ENCODE measurements at places on chromosomes 5 and 9. TPM values are rescaled to one million over a fixed set of nuclear protein-coding genes. Genes with fewer than 3 reads are reported as not detected.

C1QTNF2 gene
- not detected for total RNA-seq

PCDHB3 gene
- total RNA-seq = 2.6 TPM

WNT8A gene
- not detected for total RNA-seq

DOK3 gene
- 5.9 TPM for total RNA-seq

SLCO6A1 gene
- not detected for total RNA-seq

CCL21 gene
- 196 TPM for total RNA-seq

ZNF618 gene
- total RNA-seq = 17.5 TPM

GPR151 gene
- total RNA-seq = not detected

ZFYVE16 gene
- total RNA-seq = 31.8 TPM

FOXD1 gene
- 0.38 TPM for total RNA-seq

- H3K27ac ChIP-seq = no peak overlapping the region
- no peak for DNase-seq
- no peaks in the 10 kb centered on the region for H3K27me3 ChIP-seq
- H3K4me3 ChIP-seq = no peak overlapping the region
Measured at GRCh38 chr5:139838381-139839197, 43.0 kb downstream of the PSD2 start.

- no peaks in the 10 kb centered on the region for H3K36me3 ChIP-seq
- H3K27me3 ChIP-seq = no peaks in the 10 kb centered on the region
- no peak overlapping the region for H3K27ac ChIP-seq
- H3K4me1 ChIP-seq = peaks cover 9% of the 10 kb centered on the region
- H3K4me3 ChIP-seq = no peak overlapping the region
Measured at GRCh38 chr9:120438836-120439546, 141.0 kb downstream of the CDK5RAP2 start.

- no peaks in the 10 kb centered on the region for H3K4me1 ChIP-seq
- DNase-seq = no peak
- H3K36me3 ChIP-seq = no peaks in the 10 kb centered on the region
- no peak overlapping the region for H3K4me3 ChIP-seq
Measured at GRCh38 chr5:117624201-117624600, 1049.6 kb upstream of the SEMA6A start.

DNA sequence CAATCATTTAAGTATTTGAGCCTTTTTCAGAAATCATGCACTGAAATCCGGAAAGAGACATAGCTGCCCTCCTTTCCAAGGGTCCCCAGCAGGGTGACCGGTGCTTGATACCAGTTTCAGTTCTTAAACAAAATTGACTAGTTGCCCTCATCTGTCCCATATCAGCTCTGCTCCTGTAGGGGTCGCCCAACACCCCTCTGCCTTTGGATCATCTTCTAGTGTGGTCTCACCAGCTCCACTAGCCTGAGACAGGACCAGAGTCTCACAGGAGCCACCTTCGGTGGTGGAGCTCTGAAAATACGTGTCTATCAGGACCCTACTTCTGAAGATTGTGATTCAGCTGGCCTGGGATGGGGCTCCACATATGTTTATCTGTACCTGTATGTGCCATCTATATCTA, 428.2 kb downstream of the ENC1 start:
- no peaks in the 10 kb centered on the region for H3K4me1 ChIP-seq
- no peaks in the 10 kb centered on the region for H3K36me3 ChIP-seq
- no peak overlapping the region for H3K27ac ChIP-seq
- no peaks in the 10 kb centered on the region for H3K27me3 ChIP-seq
- H3K4me3 ChIP-seq = no peak overlapping the region

DNA sequence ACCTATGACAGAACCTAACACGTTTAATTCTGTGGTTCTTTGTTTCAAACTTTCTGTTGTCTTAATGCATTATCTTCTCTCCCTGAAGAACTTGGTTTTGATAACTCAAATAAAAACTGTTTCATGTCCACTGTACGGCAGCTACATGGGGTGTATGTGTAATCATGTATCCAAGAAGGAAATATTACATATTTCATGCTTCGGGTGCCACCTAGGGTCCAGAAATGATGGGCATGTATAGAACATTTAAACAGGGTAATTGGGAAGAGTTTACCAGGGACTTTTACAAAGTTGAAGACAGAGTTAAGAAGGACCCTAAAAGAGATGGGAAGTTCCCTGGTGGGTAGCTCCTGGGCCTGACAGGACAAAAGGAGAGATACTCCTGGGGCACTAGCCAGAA, 291.3 kb downstream of the FBXL7 start:
- no peaks in the 10 kb centered on the region for H3K36me3 ChIP-seq
- H3K4me1 ChIP-seq = no peaks in the 10 kb centered on the region
- no peak for DNase-seq
- H3K4me3 ChIP-seq = no peak overlapping the region
- no peak overlapping the region for H3K27ac ChIP-seq
- no peaks in the 10 kb centered on the region for H3K27me3 ChIP-seq

DNA sequence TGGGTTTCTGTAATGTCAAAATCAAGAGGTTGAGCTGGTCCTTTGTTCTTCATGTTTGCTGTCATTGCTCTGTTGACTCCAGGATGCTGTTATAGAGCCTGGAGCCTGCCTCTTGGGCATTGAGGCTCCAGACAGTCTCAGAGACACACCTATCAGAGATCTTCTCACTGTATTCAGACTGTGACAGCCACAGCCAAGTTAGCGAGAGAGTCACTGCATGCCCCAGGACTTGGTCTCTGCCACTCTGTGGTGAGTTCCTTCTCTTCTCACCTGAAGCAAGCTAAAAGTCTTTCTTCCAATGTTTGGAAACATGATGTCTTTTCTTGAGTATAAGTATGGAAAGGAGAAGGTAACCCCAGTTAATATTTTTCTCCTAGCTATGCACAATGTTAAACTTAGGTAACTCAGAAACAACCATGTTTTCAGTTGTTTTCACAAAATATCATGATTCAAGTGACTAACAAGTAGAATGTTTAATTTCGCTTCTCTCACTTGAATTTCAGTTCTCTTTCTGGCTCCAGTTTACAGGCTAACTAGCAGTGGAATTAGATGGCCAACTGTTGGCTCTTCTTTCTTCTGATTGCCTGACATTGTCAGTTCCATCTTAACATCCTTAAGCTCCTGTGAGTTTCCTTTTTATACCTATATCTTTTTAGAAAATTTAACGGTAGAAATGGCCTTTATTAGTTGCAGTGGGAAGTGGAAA, 20.6 kb upstream of the ZFYVE16 start:
- H3K27me3 ChIP-seq = no peaks in the 10 kb centered on the region
- no peak for DNase-seq
- H3K4me3 ChIP-seq = no peak overlapping the region
- H3K27ac ChIP-seq = no peak overlapping the region
- no peaks in the 10 kb centered on the region for H3K4me1 ChIP-seq

DNA sequence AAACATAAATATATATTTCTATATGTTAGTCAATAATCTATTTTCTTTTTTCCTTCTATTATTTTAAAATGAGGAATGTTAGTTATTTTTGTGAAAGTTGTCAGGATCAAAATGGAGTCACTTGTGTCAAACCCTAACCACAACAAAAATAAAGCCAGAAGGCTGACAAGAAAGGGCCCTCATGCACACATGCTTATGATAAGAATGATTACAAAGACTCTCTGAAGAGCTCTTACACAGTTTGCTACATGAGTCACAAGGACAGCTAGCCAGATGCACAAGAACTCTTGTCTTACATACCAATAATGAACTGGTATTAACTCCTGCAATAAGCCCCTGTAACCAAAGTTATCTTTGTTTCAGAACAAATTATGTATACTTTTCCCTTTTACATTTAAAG, 64.7 kb downstream of the GGTA1 start:
- no peak overlapping the region for H3K27ac ChIP-seq
- no peaks in the 10 kb centered on the region for H3K36me3 ChIP-seq
- H3K4me3 ChIP-seq = no peak overlapping the region
- DNase-seq = no peak
- peaks cover 10% of the 10 kb centered on the region for H3K4me1 ChIP-seq
- H3K27me3 ChIP-seq = no peaks in the 10 kb centered on the region

GRCh38 chr5:16507716-16508115, 42.1 kb upstream of the ZNF622 start:
- DNase-seq = no peak
- H3K4me1 ChIP-seq = peaks cover 19% of the 10 kb centered on the region
- H3K4me3 ChIP-seq = no peak overlapping the region
- no peaks in the 10 kb centered on the region for H3K36me3 ChIP-seq
- peak overlapping the region; percentile 90 for H3K27ac ChIP-seq

DNA sequence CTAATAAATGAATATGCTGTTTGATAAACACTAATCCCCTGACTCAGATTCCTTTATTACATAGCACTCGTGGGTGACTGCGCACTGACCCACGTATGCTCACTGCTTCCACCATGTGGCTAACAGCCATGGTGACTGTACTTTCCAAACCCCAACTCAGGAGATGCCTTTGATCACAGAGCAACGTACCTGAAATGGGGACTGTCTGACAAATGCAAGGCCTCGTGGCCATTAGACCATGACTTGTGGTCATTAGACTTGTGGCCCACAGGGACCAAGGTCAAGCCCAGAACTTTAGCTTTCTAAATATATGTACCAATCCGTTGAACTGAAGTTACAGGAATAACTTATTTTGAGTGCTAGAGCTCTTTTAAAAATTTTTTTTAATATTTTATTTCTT, 46.6 kb downstream of the CYFIP2 start:
- H3K4me1 ChIP-seq = no peaks in the 10 kb centered on the region
- H3K27me3 ChIP-seq = no peaks in the 10 kb centered on the region
- H3K27ac ChIP-seq = no peak overlapping the region
- peak; percentile 51 for DNase-seq
- no peaks in the 10 kb centered on the region for H3K36me3 ChIP-seq
- H3K4me3 ChIP-seq = no peak overlapping the region

- H3K27ac ChIP-seq = no peak overlapping the region
- no peak overlapping the region for H3K4me3 ChIP-seq
- no peaks in the 10 kb centered on the region for H3K27me3 ChIP-seq
- no peak for DNase-seq
- H3K36me3 ChIP-seq = no peaks in the 10 kb centered on the region
- peaks cover 23% of the 10 kb centered on the region for H3K4me1 ChIP-seq
Measured at GRCh38 chr9:83932011-83932410, 10.8 kb upstream of the KIF27 start.

GRCh38 chr5:10233505-10233904, 16.2 kb downstream of the ATPSCKMT start:
- no peak overlapping the region for H3K27ac ChIP-seq
- DNase-seq = peak; percentile 78
- peaks cover 4% of the 10 kb centered on the region for H3K36me3 ChIP-seq
- H3K27me3 ChIP-seq = no peaks in the 10 kb centered on the region
- H3K4me1 ChIP-seq = no peaks in the 10 kb centered on the region

- H3K27me3 ChIP-seq = no peaks in the 10 kb centered on the region
- H3K4me1 ChIP-seq = no peaks in the 10 kb centered on the region
- no peak overlapping the region for H3K27ac ChIP-seq
- no peak overlapping the region for H3K4me3 ChIP-seq
- no peak for DNase-seq
Measured at GRCh38 chr5:81884871-81885270, 87.0 kb upstream of the ATG10 start.

DNA sequence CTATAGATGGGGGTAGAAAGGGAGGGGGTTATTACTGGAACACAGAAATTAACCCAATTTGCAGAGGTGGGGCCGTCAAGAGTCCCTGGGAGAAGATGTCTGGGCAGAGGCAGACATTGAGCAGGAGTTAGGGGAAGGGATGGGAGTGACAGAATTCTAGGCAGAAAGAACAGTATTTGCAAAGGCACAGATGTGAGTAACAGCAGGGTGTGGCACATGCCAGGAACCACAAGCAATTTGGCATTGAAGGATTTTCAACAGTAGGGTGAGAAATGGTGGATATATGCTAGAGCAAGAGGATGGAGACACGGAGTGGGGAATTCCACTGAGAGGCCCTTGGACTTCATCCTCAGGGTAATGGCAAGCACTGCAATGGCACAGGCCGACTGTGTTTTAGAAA, 71.6 kb upstream of the FRRS1L start:
- H3K36me3 ChIP-seq = no peaks in the 10 kb centered on the region
- H3K4me1 ChIP-seq = peaks cover 14% of the 10 kb centered on the region
- H3K27me3 ChIP-seq = no peaks in the 10 kb centered on the region
- no peak overlapping the region for H3K27ac ChIP-seq
- no peak overlapping the region for H3K4me3 ChIP-seq
- DNase-seq = no peak

- H3K27me3 ChIP-seq = no peaks in the 10 kb centered on the region
- no peaks in the 10 kb centered on the region for H3K4me1 ChIP-seq
- DNase-seq = no peak
- no peak overlapping the region for H3K27ac ChIP-seq
- no peaks in the 10 kb centered on the region for H3K36me3 ChIP-seq
Measured at GRCh38 chr5:175133185-175133584, 310.8 kb downstream of the DRD1 start.

GRCh38 chr5:87268126-87268969, 665 bp downstream of the RASA1 start:
- H3K27me3 ChIP-seq = no peaks in the 10 kb centered on the region
- peaks cover 8% of the 10 kb centered on the region for H3K4me1 ChIP-seq
- DNase-seq = peak; percentile 78
- H3K36me3 ChIP-seq = no peaks in the 10 kb centered on the region
- peak overlapping the region; percentile 87 for H3K27ac ChIP-seq

- H3K36me3 ChIP-seq = no peaks in the 10 kb centered on the region
- no peak overlapping the region for H3K27ac ChIP-seq
- no peak overlapping the region for H3K4me3 ChIP-seq
- H3K27me3 ChIP-seq = no peaks in the 10 kb centered on the region
- H3K4me1 ChIP-seq = no peaks in the 10 kb centered on the region
- no peak for DNase-seq
Measured at GRCh38 chr5:159735749-159736660, 180.3 kb upstream of the ADRA1B start.

DNA sequence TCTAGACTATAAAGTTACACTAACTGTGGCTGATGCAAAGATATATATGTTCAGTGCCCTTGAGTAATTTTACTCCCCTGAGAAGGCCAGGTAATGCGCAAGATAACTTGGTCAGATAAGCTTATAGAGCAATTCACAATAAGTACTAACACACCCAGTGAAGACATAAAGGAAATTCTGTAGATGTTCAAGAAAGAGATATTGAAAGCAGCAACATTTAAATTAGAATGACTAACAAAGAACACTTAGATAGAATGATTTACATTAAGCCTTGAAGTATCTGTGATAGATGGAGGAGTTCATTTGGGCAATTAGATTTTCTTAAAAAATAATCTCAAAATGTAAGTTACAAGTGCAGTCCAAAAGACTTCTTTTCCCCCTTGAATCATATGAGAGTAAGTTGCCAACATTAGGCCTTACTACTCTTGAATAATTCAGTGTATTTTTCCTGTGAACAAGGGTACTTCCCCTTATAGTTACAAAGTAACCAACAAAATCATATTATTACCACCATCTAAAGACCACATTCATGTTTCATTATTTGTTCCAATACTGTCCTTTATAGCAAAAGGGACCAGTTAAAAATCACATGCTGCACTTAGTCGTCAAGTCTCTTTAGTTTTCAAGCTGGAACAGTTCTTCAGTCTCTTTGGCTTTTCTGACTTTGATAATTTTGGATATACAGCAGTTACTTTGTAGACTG, 44.4 kb upstream of the ELOVL7 start:
- H3K36me3 ChIP-seq = no peaks in the 10 kb centered on the region
- H3K27ac ChIP-seq = no peak overlapping the region
- no peak for DNase-seq
- no peaks in the 10 kb centered on the region for H3K27me3 ChIP-seq

Data from thyroid gland (tissue), 4 donors.